ENCODE measurements at places on chromosomes 1 and 21. TPM values are rescaled to one million over a fixed set of nuclear protein-coding genes. Genes with fewer than 3 reads are reported as not detected.
A peak's percentile ranks its signal among the peaks of the same experiment; 100 is the strongest.

Gene CELA3A
- polyA plus RNA-seq: not detected

- DNase-seq: no peak
Measured at GRCh38 chr1:2981981-2982614, 39.2 kb upstream of the ACTRT2 start.

Gene OR2T29
- not detected for polyA plus RNA-seq

Gene DNALI1
- not detected for polyA plus RNA-seq

DNA sequence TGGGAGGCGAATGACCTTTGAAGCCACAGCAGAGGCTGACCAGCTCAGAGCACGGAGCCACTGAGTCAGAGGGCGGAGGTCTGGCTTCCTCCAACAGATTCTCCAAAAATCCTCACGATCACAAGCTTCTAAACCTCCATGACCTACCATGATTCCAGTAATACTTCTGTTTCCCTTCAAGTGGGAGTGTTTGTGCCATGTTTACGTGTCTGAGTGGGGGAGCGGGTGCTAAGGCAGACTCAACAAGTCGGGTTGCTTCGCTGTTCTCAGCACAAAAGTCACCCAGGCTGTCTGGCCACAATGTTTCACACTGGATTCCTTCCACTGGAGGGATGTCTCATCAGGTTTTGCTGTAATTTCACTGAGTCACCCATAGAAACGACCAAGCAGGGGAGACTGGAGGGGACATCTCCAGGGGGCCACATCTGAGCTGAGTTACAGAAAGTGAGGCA, 86.2 kb downstream of the SLC66A1 start:
- DNase-seq: no peak

Gene S100A10
- 1,736 TPM for polyA plus RNA-seq

Gene TSSK3
- not detected for polyA plus RNA-seq

- DNase-seq: no peak
Measured at GRCh38 chr1:5597991-5598823, 394.0 kb downstream of the NPHP4 start.

DNA sequence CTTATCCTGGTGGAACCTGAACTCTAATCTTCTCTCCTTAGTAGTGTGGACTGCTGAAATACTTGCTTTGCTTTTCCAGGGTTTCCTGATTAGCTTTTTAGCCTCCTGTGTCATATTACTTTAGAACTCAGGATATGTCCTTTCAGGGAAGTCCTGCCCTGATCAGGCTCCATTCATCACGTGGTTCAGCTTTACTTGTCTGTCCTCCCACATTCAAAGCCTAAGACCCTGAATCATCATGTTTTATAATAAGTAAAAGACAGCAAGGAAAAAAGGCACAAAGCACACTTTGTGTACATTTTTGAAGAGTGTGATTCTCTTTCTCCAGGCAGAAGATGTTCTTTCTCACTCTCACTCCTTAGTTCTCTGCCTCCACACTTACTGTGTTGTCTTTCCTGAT, 70.6 kb downstream of the PATJ start:
- no peak for DNase-seq

DNA sequence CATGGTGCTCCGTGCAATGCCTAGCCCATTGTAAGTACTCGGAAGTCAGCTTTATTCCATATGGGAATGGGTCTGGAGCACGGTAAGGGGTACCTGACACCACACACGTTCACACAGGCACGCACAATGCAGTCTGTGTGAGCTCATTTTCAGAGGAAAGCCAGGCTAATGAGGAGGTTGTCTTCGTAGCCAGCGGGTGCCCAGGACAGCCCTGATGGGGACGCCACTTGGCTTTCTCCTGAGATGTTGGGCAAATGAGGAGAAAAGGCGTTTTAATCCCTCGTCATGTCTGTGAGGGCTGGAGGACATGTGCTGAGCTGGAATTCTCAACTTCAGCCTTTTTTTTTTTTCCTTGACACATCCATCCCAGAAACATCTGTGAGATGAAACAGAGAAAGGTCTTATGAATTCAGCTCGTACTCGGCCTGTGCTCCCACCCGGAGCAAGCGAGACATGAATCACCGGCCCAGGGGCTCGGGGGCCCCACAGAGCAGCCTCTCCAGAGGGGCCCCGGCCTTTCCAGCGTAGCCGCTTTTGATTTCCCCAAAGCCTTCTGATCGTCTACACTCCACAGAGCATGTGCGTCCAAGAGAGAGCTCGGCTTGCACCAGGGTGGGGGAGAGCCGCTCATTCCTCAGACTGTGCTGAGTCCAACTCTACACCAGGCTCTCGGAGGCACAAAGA, 125.1 kb downstream of the EPHB2 start:
- no peak for DNase-seq

DNA sequence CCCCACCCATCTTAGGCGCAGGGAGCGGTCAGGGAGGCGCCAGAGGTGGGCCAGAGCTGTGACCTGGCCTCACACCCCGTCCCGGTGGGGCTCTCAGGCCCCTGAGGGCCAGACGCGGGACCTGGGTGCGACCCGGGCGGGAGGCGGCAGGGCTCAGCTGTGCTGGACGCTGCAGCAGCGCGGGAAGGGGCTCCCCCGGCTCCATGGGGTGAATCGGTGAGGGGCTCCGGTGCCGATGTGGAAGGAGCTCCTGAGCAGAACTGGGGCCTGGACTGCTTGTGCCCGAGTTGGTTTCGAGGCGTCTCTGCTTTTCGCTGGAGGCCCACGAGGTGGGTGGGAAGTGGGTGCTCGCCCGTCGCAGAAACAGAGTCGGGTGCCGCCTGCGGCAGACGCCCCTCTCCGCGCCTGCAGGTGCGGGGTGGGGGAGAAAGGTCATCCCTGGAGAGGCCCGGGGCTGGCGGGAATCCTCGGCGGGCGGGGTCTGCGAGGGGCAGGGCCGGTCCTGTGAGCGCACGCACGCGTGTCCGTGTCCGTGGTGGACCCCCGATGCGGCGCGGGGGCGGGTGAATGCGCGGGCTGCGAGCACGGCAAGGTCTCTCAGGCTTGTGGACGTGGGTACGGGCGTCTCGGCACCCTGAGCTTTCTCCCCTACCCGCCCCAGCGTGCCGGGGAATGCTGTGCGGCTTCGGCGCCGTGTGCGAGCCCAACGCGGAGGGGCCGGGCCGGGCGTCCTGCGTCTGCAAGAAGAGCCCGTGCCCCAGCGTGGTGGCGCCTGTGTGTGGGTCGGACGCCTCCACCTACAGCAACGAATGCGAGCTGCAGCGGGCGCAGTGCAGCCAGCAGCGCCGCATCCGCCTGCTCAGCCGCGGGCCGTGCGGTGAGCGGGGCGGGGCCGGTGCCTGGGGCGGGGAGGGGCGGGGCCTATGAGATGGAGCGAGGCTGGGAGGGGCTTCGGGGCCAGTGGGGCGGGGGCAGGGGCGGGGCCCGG, 20.4 kb downstream of the AGRN start:
- peak; percentile 74 for DNase-seq

Gene LCE1E
- not detected for polyA plus RNA-seq

- no peak for DNase-seq
Measured at GRCh38 chr1:160547422-160547821, 24.4 kb upstream of the SLAMF6 start.

- no peak for DNase-seq
Measured at GRCh38 chr1:29368936-29369932, 132.9 kb downstream of the PTPRU start.

Gene APCS
- polyA plus RNA-seq: not detected

- no peak for DNase-seq
Measured at GRCh38 chr1:44822981-44823451, 14.7 kb downstream of the BTBD19 start.

- no peak for DNase-seq
Measured at GRCh38 chr1:1606232-1606631, 6.3 kb upstream of the FNDC10 start.
